ENCODE measurements at places on chromosomes 1 and 21.

DNA sequence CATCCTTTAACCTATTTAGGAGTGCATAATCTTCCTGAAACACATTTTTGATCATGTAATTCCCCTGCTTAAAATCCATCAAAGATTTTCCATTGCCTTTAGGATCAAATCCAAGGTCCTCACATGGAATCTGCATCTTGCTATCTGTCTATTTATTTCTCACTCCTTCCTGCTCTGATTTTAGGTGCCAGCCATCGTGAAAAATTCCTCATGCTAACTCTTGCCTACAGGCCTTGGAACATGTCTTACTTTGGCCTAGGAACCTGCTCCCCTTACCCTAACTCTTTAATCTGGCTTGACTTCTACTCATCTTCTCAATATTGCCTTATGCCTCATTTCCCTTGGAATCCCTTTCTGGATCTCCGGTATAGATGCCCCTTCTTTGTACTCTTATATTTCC, 1074.3 kb downstream of the TTLL7 start:
- DNase-seq, result no peak

- no peak for DNase-seq
These were observed 917 bp downstream of the ETNK2 start for GRCh38 chr1:204150702-204151551.

GRCh38 chr21:25813917-25814316, 79.1 kb downstream of the GABPA start:
- no peak for DNase-seq

DNA sequence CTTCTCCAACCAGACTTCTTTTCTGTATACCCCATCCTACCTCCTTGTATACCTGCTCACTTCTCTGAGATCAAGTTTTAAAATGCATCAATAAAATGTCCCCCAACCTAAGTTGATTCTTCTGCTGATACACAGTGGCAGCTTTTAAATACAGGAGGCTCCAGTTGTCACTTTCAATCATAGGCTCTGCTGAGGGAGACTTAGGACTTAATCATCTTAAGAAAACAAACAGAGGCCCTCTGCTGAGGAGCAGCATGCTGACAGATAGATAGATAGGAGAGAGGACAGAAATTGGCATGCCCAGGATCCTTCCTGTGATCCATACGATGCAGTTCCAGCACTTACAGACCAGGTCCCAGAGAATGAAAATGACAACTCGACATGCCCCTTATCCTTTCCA, 311.0 kb upstream of the PROX1 start:
- no peak for DNase-seq

DNA sequence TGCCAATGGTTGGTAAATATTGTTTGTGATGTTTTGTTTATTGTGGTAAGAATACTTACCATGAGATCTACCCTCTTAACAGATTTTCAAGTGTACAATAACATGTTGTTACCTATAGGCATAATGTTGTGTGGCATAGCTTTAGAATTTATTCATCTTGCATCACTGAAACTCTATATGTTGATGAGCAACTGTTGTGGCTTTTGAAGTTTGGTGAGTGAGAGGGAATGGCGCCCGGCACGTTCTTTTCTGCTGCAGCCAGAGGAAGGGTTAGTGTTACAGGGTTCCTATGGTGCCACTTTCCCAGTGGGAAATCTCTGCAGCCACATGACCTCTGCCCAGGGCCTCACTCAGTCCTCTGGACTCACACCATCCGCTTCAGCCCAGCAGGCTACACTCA, 342.5 kb upstream of the ADGRL2 start:
- no peak for DNase-seq

DNA sequence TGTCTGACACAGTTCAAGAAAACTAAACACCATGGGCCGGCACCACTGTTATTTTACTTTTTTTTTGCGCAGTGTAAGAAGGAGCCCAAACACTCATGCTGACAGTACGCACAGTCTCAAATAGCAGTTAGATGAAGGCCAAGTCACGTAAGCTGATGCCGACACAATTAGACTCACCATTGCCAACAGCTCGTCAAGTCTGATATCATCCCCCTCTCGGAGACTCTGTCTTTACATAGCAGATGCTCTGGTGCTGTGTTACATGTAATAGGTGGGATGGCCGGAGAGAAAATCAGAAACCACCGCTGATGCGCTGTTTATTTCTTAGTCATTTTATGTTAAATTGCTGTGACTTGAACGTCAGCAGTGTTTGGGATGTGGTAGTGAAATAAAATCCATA, 49.3 kb downstream of the TGFB2 start:
- DNase-seq, result no peak

DNA sequence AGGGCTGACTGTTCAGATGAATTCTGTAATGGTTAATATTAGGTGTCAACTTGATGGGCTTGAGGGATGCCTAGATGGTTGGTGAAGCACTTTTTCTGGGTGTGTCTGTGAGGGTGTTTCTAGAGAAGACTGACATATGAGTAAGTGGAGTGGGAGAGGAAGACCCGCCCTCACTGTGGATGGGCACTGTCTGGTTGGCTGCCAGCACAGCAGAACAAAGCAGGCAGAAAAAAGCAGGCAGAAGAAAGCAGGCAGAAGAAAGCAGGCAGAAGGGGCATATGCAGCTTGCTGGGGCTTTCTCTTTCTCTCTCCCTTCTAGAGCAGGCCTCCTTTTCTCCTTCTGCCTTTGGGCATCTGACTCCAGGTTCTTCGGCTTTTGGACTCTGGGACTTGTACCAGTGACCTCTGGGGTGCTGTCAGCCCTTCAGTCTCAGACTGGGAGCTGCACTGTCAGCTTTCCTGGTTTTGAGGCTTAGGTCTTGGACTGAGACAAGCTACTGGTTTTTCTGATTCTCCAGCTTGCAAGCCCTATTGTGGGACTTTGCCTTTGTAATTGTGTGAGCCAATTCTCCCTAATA, 42.9 kb upstream of the CD2 start:
- DNase-seq, result no peak

DNA sequence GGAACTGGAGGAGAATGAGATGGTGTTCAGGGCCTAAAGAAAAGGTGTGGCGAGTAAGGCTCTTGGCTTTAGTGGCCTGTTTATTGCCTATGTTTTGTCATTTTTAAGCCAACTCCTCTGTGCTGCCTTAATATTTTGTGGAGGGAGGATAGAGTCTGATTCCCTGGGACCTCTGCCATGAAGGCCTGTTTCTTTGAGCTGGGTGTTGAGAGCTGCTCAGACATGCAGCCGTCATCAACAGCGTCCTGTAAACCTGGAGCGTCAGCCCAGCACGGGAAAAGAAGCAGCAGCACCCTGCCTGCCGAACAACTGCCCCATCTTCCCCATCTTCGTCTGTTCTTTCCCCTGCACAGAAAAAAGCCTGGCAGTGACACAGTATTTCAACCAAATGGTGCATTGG, 27.1 kb upstream of the SNX27 start:
- no peak for DNase-seq

GRCh38 chr21:39454949-39455668, 3.3 kb downstream of the SH3BGR start:
- no peak for DNase-seq

DNA sequence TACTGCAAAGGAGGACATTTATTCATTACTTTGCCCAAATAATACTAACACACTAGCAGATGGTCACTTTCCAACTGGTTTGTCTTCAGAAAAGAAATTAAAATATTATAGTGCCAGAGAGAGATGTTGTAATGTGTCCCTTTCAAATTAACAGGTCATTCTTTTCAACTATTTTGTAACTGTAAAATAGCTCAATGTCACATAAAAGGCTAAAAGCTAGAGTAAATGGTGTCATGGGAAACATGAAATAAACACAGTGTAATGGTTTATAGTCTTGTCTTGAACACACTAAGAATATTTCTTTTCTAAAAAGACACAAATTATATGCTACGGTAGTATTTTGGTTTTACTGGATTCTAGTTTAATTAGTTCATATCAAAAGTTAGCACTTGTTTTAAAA, 77.8 kb downstream of the ADGRL2 start:
- DNase-seq, result no peak

- no peak for DNase-seq
These were observed 152.3 kb upstream of the SPAG17 start for GRCh38 chr1:118337346-118337745.

DNA sequence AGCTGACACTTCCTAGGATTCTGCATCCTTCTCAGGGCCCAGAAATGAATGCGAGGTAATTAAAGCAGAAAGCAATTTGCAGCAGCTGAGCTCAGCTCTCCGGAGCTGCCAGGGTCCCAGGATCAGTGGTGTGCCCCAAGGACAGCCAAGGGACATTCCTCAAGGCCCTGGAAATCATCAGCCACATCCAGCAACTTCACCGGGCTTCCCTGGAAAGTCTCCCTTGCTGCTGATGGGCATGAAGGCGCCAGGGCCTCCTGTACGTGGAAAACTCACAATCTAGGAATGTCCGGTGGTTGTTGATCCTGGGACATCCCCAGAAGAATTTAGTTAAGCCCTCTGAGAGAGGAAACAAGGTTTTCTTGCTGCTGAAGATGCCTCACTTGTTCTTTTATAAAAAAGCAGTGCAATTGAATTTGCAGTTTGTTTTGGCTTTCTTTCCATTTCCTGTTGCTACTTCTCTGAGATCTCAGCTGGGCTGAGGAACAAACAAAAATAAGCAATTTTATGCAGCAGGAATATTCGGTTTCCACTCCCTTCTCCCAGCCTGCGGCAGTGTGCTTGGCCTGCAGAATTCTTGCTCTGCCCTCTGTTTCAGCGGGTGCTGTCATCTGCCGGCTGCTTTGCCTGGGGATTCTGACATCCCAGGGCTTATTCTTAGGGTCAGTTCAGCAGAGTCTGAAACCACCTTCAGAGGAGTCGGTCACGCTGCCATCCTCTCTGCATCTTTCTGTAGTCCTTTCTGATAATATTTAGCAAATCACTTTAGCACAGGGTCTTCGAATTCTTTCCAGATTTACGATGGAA, 85.9 kb downstream of the TCP10L start:
- no peak for DNase-seq

GRCh38 chr1:21329209-21329844, 39.1 kb upstream of the ECE1 start:
- DNase-seq, result no peak

DNA sequence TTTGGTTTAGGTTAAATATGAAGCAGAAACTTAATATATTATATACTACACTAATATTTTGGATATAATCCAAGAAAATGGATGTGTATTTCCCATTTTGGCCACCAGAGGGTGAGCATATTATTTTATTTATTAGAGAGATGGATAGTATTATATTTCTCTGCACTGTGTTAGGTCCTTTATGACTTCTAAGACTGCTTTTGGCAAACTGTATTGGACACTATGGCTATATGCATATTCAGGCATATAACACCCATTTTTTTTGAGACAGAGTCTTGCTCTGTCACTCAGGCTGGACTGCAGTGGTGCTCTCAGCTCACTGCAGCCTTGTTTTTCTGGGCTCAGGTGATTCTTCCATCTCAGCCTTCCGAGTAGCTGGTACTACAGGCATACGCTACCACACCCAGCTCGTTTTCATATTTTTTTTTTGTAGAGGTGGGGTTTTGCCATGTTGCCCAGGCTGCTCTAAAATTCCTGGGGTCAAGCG, 17.8 kb upstream of the PGM1 start:
- DNase-seq, result no peak

GRCh38 chr1:154567386-154568156, at the start of gene CHRNB2:
Gene CHRNB2, plus strand, starts transcription at chr1:154567778. Its CDS starts 267 bp downstream, at chr1:154568045.
- no peak for DNase-seq

GRCh38 chr1:202837746-202838262, 27.1 kb downstream of the PCAT6 start:
- no peak for DNase-seq

DNA sequence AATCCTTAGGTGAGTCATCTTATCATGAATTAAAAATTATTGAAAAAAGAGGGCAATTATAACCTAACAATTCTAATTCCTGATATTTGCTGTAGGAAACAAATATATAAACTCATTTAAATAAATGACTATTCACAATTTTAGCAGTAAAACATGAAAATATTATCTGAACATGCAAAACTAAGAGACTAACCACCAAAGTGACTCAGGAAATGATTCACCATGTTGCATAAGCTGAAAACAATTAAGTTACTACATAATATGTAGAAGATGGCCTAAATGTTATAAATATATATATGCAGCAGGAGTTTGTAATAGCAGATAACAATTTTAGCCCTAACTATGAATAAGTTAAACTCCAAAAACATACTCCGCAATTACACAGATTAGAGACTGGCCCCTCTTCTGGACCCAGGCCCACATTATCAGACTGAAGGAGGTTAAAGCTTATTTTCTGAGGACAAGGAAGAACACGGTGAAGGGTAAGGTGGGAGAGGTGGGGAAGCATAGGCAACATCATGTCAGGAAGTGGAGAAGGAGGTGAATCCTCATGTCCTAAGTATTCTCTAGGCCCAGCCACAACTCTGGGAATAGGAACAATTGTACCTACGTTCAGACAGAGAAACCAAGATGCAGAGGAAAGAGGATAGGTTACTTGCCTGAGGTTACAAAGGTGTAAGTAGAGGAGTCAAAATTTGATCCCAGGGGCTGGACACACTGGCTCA, 15.6 kb upstream of the AIM2 start:
- no peak for DNase-seq

- no peak for DNase-seq
These were observed 439.4 kb downstream of the GPATCH2 start for GRCh38 chr1:217191441-217191840.

GRCh38 chr1:204711947-204712701, 26.6 kb upstream of the LRRN2 start:
- no peak for DNase-seq

DNA sequence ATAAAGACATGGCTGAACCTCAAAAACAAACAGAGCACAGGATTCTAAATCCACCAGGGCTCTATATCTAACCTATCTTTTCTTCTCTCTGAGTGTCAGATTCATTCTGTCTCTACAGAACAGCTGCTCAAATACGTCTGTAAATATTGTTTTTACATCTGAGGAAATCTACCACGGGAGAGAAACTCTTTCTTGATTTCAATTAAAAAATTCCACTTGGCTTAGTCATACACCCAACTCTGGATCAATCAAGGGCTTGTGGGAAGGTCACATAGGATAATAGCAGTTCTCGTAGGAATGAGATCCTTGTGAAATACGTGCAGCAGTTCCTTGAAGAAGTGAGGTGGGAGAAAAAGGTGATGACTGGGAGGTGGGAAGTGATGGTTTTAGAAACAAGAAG, 1355.7 kb upstream of the ADGRL2 start:
- DNase-seq, result no peak

GRCh38 chr1:147561472-147561840, 20.2 kb downstream of the BCL9 start:
- DNase-seq, result no peak

GRCh38 chr1:165153182-165153581, 203.3 kb downstream of the LMX1A start:
- no peak for DNase-seq

- DNase-seq, result no peak
These were observed 8.3 kb downstream of the VSIG8 start for GRCh38 chr1:159854116-159854692.

DNA sequence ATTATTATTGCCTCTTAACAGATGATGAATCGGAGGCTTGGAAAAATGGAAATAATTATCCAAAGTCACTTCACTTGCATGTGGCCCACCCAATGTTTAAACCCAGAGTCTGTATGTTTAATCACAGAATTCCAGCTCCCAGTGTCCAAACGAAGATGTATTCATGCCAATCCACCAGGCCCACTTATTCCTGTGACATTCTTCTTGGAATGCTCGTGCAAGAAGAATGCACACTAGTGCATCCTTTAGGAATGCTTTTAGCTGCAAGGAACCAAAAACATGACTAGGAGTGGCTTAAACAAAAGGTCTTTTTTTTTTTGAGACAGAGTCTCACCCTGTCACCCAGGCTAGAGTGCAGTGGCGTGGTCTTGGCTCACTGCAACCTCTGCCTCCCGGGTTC, 8.9 kb upstream of the OPRD1 start:
- DNase-seq, result no peak

- DNase-seq, result no peak
These were observed 725.2 kb downstream of the LRRIQ3 start for GRCh38 chr1:73472810-73473209.

- no peak for DNase-seq
These were observed at the start of gene PLA2G4A for GRCh38 chr1:186828611-186829454. Gene PLA2G4A, plus strand, starts transcription at chr1:186828949. Its CDS starts 25,406 bp downstream, at chr1:186854355.
